ENCODE measurements at places on chromosomes 6 and 20.

- no peak for DNase-seq
These were observed 125.0 kb downstream of the SLC23A2 start for GRCh38 chr20:4876301-4876700.

GRCh38 chr6:132661906-132662305 lies 2.9 kb upstream of the TAAR1 start:
- DNase-seq: no peak

DNA sequence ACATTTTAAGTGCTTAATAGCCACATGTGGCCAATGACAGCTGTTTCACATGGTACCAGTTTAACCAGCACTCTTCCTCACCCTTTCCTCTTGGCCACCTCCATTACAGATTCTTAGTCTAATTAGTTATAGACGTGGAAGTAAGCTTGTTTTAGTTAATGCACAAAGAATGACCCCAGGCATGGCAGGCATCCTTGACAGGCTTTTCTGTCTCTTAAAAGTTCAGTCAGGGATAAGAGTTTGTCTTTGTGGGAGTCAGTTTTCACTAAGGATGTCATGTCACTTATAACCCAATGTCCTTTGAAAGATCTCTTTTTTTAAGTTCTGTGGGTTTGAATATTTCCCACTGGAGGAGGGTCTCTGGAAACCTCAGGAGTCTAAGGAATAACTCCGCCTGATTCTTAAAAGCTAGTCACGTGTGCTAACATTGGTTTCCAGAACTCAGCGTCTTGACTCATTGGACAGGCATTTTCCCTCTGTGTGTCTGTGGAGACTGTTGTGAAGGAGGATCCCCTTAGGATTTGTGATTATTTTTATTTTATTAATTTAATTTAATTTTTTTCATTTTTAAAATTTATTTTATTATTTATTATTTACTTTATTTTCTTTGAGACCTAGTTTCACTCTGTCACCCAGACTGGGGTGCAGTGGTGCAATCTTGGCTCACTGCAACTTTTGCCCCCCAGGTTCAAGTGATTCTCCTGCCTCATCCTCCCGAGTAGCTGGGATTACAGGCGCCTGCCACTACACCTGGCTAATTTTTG lies 171.4 kb downstream of the ZFAND3 start:
- DNase-seq: no peak

- no peak for DNase-seq
These were observed 9.4 kb downstream of the SULF2 start for GRCh38 chr20:47775841-47776240.

DNA sequence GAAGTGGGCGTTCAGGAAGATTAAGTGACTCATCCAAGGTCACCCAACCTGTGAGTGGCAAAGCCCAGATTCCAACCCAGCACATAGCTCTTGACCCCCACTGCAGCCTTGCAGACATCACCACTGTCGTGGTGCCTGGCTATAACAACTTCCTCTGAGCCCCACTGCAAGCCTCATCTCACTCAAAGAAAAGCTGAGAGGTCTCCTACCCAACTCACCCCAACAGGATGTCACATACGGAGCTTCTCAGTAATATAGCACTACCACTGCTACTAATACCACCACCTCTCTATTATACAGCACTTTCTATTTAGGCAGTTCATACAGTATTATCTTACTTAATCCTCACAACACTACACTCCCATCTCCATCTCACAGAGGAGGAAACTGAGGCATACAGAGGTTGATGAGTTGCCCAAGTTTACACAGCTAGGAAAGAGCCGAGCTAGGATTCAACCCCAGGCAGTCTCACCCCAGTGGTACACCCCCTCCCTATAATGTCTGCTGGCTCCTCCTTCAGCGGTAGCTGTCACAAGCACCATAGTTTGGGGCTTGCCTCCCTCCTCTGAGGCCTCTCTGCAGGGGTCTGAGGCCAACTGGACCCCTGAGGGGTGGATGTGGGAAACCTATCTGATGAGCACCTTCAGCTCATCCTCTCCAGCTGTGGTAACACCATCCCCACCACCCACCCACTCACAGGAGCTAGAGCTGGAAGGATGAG lies 19.5 kb downstream of the TFEB start:
- DNase-seq: no peak

DNA sequence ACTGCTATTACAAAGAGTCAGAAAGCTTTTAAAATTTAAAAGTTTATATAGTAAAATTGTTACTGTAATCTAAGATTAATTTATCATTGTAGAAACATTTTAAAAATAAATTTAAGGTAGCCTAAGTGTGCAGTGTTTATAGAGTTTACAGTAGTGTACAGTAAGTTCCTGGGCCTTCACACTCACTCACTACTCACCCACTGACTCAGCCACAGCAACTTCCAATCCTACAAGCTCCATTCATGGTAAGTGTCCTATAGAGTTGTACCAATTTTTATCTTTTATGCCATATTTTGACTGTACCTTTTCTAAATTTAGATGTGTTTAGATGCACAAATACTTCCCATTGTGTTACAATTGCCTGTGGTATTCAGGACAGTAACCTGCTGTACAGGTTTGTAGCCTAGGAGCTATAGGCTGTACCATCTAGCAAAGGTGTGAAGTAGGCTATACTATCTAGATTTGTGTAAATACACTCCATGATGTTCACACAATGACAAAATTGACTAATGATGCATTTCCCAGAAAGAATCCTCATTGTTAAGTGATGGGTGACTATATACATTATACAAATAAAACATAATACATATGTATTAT lies 10.2 kb upstream of the TMEM170B start:
- no peak for DNase-seq

- no peak for DNase-seq
These were observed 108.6 kb downstream of the CDYL start for GRCh38 chr6:4884646-4885340.

- no peak for DNase-seq
These were observed 88.1 kb upstream of the STMND1 start for GRCh38 chr6:17013701-17014100.

DNA sequence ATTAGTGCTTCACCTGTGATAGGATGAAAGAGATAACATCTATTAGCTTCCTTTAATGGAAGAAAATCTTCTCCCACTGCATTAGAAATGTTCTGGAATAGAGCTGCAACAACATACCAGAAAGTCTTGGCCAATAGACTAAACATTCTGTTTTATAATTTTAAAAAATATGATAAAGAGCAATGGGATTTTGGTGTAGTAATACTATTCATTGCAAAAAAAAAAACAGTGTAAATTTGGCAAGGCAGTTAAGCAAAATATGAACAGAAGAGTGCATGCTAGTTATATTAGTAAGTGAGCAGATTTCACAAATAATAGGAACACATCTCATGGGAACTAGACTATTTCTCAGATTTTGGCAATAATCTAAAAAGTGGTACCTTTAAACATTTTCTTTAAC lies 43.3 kb downstream of the SOX4 start:
- no peak for DNase-seq

DNA sequence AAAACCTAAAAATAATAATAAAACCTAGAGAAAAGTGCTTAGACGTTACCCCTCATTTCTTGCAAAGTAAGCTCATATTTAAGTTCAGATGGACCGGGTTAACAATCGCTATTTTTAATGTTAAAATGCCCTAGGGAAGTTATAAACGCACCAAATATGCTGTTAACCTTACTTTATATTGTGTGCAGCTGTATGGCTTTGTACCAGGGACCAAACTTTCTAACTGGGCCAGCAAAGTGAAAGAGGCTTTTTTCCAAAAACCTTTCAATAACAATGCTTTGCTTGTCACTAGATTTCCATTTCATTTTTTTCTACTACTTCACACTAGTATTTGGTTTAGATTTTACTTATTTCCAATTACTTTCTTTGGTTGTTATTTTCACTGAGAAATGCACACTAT lies 248.5 kb downstream of the FOXC1 start:
- DNase-seq: no peak

GRCh38 chr20:63651942-63652191 lies 1.4 kb downstream of the STMN3 start:
- no peak for DNase-seq

- DNase-seq: no peak
These were observed 16.3 kb downstream of the PKIG start for GRCh38 chr20:44598423-44599305.

DNA sequence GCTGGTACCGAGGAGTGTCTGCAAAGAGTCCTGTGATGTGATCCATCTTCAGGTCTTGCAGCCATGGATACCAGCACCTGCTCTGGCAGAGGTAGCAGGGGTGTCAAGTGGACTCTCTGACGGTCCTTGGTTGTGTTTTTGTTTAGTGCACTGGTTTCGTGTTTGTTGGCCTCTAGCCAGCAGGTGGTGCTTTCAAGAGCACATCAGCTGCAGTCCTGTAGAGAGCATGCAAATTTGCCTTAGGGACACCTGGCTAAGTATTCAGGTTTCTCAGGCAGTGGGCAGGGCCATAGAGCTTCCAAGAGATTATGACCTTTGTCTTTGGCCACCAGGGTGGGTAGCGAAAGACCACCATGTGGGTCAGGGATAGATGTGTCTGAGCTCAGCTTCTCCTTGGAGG lies 14.5 kb upstream of the RGS17 start:
- DNase-seq: no peak
